ENCODE measurements at places on chromosomes 6 and 20.

GRCh38 chr6:26270486-26270861 is 94.5 kb upstream of the BTN3A2 start:
- DNase-seq: no peak

GRCh38 chr6:45757443-45758130 is 258.1 kb downstream of the CLIC5 start:
- DNase-seq: no peak

- no peak for DNase-seq
Measured at GRCh38 chr6:38156818-38157565, 337.5 kb downstream of the ZFAND3 start.

GRCh38 chr6:13249817-13250216 is 78.5 kb downstream of the TBC1D7 start:
- no peak for DNase-seq

DNA sequence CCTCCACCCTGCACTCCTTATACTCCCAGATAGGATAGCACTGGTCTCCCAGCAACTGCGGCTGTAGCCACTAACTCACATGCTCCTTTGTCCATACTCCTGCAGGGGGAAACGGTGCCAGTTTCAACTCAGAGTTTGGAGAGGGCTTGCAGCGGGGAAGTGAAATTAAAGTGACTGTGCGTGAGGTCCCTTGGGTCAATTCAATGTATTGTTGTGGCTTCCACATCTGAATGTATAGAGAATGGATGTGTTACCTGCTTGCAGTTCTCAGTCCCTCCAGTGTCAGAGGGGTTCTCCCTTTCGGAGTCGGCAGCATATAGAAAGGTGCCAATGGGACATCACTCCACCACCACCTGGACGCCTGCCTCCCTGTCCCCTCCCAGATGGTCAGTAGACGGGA is 93.6 kb upstream of the CNKSR3 start:
- DNase-seq: no peak

- no peak for DNase-seq
Measured at GRCh38 chr6:56772737-56773184, 130.1 kb upstream of the DST start.

- no peak for DNase-seq
Measured at GRCh38 chr6:82976179-82976578, 89.5 kb downstream of the UBE3D start.

- no peak for DNase-seq
Measured at GRCh38 chr6:20800653-20801052, 266.4 kb downstream of the CDKAL1 start.

DNA sequence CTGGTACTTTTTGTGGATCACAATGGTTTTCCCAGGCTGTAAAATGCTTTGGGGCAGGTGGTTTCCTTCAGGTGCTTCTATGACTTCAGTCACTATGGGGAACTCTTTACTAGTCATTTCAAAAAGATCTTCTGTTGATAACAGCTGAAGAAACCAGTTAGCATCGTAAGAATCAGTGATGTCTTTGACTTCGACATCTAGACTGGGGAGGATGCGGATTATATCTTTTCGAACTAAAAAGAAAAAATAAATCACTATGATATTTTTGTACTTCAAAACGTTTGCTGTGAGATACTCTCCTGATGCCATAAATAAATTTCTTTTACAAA is 87.2 kb downstream of the THEMIS start:
- no peak for DNase-seq

DNA sequence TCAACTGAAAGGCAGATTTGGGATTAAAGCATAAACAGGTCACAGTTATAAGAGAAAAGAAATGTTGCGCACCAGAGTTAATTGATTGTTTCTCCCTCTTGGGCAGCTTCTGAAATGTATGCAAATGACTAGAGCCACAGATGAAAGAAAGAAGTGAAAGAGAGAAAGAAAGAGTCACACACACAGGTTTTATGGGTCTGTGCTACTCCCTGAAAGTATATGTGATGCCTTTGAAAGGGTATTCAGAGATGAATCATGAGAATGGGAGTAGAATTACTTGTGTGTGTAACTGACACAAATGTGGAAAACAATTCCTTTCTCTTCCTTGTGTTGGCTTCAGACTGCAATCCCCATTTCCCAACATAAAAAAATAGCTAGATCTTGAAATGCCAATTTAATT is 196.9 kb downstream of the FOXA2 start:
- no peak for DNase-seq

GRCh38 chr6:24273096-24273870 is 84.6 kb downstream of the DCDC2 start:
- no peak for DNase-seq

DNA sequence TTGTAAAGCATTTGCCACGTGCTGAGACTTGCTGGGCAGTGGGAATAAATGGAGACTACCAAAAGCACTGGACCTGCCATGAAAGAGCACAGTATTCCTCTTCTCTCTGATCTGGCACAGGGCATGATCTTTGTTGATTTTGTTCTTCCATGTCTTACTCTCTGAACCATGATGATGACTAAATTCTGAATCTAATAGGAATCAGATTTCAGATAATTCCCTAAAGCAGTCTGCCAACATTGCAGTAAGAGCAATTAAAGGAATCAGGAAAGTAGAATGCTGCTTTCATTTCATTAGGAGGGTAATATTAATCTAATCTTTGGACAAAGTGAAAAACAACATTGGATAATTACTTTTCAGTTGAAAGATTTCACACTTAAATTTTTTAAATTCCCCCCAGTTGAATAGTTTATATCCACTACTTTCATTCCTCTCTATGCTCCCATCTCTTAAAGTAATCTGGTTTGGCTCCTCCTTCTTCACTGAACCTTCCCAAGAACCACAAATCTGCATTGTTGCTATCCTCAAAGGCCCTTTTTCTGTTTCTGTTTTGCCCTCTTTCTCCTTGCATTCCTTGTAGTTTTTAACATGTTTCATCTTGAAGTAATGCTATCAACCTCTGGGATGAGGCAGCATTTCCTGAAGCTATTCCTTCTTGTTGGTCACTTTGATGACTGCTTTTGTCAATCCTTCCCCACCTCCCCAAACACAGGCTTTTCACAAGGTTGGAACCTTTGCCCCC is 243.2 kb upstream of the TENT5A start:
- DNase-seq: no peak

All from NCI-H1417 treated with DMSO at 0.1 percent for 48 hours (cell line).